ENCODE measurements at places on chromosomes 16 and 17. TPM values are rescaled to one million over a fixed set of nuclear protein-coding genes. Genes with fewer than 3 reads are reported as not detected.

The C17orf78 gene
- not detected for total RNA-seq

The TMEM204 gene
- 17.2 TPM for total RNA-seq

The CTU2 gene
- 43.8 TPM for total RNA-seq

The THOC6 gene
- total RNA-seq = 59.1 TPM

The BRIP1 gene
- 16.4 TPM for total RNA-seq

The TPSAB1 gene
- not detected for total RNA-seq

The SLC35G6 gene
- total RNA-seq = not detected

The GEMIN4 gene
- total RNA-seq = 64.2 TPM

The CD300LD gene
- not detected for total RNA-seq

The BCL6B gene
- total RNA-seq = 1.0 TPM

DNA sequence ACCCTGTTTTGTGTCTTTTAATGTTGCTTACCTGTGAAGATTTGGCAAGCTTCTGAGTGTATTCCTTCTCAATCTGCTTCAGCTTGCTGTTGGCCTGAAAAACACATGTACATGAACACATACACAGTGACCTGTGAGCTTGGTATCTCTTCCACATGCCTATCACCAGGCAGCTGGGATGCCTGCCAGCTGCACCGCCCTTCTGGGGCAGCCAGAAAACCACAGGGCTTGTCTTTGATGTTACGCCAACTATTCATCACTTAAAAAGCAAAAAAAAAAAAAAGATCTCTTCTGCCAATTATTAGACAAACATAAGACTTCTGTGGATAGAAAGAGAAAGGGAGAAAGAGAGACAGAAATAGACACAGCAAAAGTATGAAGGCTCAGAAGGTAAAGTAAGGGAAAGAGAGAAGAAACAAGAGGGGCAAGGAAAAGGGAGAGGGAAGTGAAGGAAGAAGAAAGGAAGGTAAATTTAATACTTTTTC, 189.2 kb upstream of the AXIN2 start:
- DNase-seq = no peak

DNA sequence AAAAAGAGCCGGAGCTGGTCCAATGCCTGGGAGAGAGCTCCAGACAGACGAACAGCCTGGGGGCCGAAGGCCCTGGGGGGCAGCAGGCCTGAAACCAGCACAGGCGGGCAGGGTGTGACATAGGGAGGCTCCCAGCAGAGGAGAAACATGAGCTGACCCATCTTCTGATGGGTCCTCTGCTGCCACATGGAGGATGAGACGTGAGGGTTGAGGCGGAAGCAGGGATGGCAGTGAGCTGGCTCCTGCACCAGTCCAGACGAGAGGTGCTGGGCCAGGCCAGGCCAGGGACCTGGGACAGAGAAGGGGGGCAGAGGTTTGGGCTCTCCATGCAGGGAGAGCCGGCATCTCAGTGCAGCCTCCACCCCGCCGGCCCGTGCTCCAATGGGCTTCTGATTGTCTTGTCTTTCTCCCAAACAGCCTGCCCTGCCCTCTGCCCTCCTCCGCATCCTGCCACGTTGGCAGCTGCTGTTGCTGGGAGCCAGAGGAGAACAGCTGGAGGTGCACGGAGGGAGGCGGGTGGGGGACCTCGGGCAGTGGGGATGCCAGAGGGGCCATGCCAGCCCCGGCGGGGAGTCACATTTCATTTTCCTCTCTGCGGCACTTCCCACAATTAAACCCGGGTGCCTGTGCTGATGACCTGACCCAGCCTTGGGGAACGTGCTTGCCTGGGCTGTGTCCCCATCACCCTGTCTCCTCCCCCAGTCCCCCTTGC, 139.1 kb upstream of the GSE1 start:
- DNase-seq = no peak

GRCh38 chr16:88118376-88118775, 167.1 kb downstream of the BANP start:
- DNase-seq = no peak

DNA sequence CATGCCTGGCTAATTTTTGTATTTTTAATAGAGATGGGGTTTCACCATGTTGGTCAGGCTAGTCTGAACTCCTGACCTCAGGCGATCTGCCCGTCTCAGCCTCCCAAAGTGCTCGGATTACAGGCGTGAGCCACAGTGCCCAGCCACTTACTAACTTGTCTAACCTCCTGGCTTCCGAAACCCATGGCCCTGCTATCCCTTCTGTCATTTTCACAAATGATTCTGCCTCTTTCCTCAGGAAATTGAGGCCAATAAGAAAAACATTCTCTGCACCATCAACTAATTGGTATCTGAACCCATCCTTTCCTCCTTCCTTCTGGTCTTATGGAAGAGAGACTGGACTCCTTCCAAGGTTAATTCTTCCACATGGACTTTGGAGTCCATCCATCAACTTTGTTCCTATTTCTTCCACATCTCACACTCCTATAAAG, 27.9 kb upstream of the TNRC6A start:
- DNase-seq = no peak

DNA sequence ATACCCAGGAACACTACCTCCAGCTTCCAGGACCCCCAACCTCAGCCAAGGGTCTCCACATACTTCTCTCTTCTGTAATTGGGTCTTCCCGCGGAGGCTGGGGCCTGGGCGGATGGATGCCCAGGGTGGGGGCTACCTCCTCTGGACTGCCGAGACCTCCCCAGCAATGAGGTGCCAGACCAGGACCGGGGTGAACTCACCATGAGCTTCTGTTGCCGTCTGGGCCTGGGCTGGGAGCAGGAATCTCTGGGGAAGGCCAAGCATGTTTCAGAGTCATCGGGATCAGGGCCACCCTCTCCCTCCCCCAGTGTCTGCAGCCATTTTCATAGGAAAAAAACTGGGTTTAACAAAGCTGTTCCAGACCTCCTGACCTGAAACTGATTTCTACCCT, 10.3 kb upstream of the BAHCC1 start:
- DNase-seq = no peak

GRCh38 chr17:75109407-75110233, at the start of gene ARMC7:
TSS of gene ARMC7 (plus strand) at chr17:75109969. CDS start at chr17:75110289, 320 bp downstream.
- DNase-seq = peak; percentile 91

DNA sequence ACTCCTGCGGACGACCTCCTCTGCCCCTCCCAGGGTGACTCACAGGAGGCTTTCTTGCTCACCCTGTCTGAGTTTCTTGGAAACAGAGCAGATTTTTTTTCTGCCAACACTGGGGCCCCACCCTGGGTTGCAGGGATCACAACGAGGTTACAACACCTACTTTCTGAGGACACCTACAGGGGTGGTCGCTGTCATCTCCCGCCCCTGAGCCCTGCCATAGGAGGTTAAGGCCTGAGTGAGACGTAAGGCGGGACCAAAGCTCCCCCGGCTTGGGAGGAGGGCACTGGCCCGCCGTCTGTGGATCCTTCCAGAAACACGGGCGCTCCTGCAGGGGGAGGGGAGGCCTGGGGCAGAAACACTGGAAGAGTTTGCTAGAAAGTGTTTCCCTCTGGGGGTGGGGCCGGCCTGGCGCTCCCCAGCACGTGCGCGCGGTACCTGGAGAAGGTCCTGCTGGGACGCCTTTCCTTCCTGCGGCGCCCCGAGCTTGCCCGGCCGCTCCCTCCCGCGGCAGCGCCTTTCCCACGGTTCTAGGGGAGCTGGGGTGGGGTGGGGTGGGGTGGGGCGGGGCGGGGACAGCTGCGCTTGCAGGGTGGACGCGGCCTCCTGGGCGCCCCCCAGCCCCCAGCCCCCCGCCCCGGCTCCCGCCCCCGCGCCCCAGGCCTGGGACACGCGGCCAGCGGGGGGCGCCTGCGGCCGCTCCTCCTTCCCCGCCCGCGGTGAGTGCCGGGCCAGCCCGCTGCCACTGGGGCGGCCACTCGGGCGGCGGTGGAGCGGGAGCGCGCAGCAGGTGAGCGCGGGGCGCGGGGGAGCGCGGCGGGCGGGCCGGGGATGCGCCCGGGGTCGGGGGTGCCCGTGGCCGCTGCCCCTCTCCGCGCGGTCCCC, 20.7 kb upstream of the ADCY7 start:
- peak; percentile 42 for DNase-seq

- no peak for DNase-seq
These were observed 20.5 kb downstream of the METTL9 start for GRCh38 chr16:21619765-21620425.

DNA sequence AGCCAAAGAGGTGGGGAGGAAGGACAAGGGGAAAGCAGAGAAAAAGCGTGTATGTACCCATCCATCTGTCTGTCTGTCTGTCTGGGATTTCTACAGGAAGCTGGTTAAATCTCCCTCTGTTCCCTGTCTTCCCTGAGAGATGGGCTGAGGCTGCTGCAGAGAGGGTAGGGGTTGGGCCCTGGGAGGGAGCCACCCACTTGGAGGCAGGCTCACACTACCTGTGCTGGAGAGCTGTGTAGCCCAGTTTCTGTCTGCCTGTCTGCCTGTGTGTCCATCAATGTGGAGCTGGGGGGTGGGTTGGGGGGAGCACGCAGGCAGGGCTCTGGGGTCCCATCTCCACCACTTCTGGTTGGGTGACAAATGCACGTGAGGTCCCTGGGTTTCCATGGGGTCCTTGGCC, 18.6 kb upstream of the C17orf113 start:
- no peak for DNase-seq

DNA sequence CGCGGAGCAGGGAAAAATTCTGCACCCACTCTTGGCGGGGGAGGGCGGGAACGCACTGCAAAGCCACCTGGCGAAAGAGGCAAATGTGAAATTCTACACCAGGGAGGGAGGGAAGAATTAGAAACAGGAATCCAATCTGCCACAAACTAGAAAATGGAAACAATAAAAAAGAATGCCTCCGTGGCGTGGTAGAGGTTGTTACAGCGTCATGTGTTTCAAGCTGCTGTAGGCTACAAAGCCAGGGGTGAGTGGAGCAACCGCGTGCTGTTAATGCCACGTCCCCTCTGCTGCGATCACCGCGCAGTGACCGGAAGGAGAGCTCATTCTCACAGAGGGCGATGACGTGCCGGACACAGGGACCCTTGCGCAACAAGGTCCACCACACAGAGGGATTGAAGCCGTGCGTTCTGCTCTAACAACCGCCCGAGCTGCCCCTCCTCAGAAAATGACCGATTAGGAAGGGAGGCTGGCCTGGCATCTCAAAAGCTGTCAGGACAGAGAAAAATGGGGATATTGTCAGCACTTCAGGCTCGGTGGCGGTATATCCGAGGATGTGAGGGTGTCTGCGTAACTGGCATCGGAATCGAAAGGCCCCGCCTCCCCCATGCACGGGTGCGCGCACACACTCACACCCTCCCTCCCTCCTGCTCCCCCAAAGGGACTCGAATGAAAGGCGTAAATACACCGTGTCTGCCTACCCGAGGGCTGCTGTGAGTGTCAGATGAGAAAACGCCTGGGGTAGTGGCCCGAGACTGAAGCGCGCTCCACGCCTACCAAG, 70.8 kb upstream of the TNRC6C start:
- DNase-seq = peak; percentile 49

GRCh38 chr16:4915226-4915761, 21.7 kb downstream of the PPL start:
- DNase-seq = no peak

DNA sequence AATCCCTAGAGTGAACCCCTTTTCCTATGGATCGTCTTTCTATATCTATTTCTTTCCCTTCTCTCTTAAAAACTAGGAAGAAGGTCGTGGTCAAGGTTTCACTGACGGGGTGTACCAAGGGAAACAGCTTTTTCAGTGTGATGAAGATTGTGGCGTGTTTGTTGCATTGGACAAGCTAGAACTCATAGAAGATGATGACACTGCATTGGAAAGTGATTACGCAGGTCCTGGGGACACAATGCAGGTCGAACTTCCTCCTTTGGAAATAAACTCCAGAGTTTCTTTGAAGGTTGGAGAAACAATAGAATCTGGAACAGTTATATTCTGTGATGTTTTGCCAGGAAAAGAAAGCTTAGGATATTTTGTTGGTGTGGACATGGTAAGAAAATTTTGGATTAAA, 9.6 kb downstream of the CYLD start:
- no peak for DNase-seq

DNA sequence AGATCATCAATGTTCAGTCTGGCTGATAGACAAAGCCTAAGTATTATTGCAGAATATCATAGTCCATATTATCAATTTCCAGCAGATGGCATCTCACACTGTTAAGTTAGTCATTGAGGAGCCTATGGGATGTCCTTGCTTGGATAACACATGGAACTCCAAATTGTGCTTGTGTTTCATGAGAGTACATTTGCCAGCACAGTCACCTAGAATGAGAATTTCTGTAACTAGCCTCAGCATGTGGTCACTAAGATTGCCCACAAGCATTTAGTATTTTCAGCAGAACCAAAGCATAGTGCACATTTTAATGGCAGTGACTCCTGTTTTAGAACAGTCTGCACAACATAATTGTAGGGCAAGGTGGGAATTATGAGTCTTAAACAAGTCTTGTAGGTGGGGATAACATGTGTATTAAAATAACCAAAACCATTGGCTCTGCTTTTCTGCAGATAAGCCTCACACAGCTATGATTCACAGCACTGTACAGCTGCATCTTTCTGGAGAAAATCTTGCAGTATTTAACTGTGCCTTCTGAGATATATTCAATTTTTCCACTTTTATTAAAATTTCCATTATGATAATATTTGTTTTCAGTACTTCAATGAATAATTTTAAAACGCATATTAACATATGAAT, 882.8 kb upstream of the SOX9 start:
- no peak for DNase-seq

DNA sequence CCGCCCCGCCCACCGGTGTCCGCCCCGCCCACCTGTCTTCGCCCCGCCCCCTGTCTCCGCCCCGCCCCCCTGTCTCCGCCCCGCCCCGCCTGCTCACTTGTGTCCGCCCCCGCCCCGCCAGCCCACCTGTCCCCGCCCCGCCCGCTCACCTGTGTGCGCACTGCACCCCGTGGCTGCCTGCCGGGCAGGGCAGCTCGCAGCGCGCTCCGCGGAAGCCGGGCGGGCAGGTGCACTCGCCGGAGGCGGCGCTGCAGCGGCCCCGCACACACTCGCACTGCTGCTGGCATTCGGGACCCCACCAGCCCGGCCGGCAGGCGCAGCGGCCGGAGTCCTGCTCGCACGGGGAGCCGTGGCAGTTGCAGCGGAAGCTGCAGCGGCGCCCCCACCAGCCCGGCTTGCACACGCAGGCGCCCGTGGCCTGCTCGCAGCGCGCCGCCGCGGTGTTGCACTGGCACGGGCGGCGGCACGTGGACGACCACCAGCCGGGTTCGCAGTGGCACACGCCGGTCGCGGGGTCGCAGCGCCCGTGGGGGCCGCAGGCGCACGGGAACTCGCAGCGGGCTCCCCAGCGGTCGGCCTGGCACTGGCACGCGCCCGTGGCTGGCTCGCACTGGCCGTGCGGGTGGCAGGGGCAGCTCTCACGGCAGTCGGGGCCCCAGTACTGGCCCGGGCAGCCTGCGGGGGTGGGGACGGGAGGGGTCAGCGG, 2.1 kb downstream of the SCARF1 start:
- DNase-seq = no peak
